ENCODE measurements at places on chromosomes 6 and 20. TPM values are rescaled to one million over a fixed set of nuclear protein-coding genes. Genes with fewer than 3 reads are reported as not detected.

- peak; percentile 46 for DNase-seq
Measured at GRCh38 chr6:37135835-37136694, 33.9 kb upstream of the PIM1 start.

GRCh38 chr6:165571721-165572132, 91.3 kb downstream of the PDE10A start:
- DNase-seq = no peak

- no peak for DNase-seq
Measured at GRCh38 chr6:14455427-14455826, 337.9 kb downstream of the CD83 start.

- DNase-seq = no peak
Measured at GRCh38 chr6:107801173-107801886, 22.8 kb downstream of the SCML4 start.

DNA sequence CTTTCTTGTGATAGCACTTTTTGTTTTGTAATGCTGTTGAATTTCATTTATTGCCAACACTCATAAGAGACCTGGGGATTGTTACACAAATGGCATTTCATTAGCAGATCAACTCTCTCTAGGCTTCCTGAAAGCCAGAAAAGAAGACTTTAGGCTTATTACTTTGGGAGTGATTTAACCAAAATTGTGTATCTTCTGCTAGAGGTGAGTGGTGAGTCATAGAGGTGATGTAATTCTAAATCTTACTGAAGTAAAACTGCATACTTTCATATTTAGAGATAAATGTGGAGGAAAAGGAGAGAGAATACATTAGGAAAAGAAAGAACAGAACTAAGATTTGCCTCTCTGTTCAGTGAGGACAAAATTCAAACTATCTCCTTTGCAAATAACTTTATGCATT, 304.7 kb upstream of the RGS17 start:
- no peak for DNase-seq

DNA sequence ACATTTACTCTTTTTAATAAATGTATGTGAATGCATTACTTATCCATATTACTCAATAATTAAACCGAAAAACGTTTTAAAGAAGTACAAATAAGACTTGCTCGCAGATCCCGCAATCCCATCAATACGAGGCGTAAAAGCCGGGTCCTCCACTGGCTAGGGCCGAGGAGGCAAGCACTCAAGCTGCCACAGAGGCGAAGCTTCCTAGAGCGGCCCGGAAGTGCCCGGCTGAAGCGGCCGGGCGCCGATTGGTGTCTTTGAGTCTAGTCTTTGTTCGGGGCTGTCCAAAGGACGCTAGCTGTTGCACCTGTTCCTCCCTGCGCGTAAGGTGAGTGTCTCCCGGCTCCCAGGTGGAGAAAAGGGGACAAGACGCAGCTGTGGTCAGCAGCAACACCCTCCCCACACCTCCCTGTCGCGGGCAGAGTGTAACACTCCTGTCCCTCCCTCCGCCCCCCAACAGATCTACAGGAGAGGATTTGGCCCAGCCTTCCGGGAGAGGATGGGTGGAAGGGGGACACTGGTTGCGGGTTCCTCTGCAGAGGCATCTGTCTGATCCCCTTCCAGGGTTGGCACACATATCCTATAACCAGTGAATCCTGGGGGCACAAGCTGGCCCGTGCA, at the start of gene ZSCAN16:
ZSCAN16 (plus strand) TSS at position 260 of the 621 bp plus-strand sequence. CDS start 835 bp downstream, outside the sequence.
- peak; percentile 71 for DNase-seq

DNA sequence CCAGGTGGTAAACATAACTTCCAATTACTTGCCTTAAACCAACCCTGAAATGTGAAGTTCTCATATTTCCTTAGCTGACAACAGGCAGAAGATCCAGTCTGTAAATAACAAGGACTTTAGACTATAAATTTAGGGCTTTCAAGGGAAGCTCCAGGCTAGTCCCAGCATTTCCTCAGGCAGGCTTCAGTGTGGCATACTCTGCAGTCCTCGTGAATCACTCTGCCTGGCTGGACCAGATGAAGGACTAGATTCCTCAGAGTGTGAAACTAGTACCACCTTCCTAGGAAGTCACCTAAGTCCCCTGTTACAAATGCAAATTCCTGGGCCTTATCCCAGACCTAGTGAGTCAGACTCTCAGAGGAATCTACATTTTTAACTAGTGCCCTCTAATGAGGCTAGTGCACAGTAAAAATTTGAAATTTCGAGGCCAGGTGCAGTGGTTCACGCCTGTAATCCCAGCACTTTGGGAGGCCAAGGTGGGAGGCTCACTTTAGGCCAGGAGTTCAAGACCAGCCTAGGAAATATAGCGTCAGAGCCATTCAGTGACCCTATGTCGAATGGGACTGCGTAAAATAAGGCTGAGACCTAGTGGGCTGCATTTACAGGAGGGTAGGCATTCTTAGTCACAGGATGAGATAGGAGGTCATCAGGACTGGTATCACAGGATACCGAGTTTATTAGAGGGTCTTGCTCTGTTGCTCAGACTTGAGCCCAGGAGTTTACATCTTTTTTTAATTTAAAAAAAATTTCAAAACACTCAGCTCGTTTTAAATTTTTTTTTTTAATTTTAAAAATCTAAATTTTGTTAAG, 279.6 kb upstream of the JARID2 start:
- DNase-seq = no peak

- no peak for DNase-seq
Measured at GRCh38 chr6:161003336-161003735, 11.8 kb downstream of the MAP3K4 start.

- no peak for DNase-seq
Measured at GRCh38 chr20:36181934-36182603, 27.5 kb downstream of the EPB41L1 start.

- no peak for DNase-seq
Measured at GRCh38 chr6:2942914-2943563, 28.3 kb downstream of the SERPINB6 start.

DNA sequence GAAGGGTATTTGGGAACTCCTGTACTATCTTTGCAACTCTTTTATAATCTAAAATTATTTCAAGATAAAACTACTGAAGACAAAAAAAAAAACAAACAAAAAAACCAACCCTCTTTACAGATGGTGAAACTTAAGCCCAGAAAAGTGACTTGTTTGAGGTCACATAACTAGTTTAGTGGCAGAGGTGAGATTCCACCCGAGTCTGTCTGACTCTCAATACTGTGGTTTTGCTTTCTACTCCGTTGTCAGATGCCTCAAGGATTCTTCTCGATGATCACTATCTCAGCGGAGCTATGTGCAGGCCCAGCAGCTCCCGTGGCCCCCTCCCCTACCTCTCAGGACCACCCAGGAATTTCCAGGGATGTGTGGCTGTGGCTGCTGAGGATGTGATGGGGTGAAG, 36.1 kb upstream of the KCNB1 start:
- no peak for DNase-seq

- no peak for DNase-seq
Measured at GRCh38 chr6:82033631-82034211, 213.8 kb downstream of the IBTK start.

DNA sequence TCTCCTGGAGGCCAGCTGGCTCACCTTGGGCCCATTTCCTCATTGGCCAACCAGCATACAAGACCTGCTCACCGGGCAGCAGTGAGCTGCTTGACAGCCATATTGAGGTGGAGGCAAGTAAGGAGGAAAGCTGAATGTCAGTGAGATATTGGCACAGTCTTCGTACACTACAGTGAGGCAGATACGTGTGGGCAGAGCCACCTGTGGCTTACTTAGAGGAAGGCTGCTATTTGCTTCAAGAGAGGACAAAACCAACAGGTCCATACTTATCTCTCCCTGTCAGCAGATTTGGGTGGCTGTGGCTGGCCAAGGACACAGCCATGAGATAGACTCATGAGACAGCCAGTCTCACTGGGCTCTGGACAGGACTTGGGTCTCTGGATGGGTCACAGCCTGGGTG, 15.1 kb upstream of the MCM3 start:
- DNase-seq = no peak

DNA sequence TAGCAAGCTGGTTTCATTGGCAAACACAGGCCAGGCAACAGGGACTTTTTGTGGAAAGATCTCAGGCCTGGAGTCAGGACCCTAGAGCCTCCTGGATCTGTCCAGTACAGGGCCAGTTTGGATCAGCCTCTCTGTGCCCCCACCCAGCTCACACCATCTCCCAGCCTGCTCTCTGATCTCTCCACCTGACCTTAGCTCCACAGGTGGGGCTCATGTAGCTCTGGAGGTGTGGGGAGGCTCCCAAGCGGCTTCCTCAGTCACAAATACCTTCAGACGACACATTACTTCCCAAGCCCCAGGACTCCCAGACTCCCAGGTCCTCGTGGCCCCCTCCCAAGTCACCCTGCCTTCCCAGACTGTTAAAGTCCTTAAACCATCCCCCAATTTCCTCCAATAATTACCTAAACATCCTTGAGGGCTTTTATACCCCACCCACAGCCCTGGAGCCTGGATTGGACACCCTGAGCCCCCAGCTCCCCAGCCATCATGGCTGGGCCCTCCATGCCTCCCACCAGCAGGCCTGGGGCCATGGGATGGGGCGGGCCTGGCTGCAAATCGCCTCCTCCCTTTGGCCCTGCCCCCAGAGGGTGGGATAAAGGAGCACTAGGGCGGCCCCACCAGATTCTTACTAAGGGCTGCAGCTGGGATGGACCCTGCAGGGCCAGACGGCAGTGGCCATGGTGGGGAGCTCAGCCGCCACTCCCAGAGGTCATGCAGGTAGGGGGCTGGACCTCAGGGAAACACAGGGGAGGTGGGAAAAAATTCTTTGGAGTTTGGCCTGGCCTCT, 15.9 kb upstream of the FANCE start:
- DNase-seq = no peak

DNA sequence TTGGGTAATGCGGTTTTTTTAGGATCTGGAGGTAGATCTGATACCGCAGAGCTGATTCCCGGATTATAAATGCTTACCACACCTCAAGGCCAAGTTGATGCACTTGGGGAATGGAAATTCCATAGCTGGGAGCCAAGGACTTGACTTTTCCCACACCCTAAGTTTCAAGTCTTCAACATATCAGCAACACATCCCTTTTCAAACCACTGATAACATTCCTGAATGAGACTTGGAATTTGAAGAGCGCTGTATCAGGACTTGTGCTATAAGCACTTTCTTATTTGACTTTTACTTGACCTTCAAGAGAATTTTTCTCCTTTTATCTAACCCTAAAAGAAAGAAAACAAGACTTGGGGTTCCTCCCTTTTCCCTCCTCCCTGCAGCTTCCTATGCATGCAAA, 90.6 kb upstream of the NAA20 start:
- no peak for DNase-seq

DNA sequence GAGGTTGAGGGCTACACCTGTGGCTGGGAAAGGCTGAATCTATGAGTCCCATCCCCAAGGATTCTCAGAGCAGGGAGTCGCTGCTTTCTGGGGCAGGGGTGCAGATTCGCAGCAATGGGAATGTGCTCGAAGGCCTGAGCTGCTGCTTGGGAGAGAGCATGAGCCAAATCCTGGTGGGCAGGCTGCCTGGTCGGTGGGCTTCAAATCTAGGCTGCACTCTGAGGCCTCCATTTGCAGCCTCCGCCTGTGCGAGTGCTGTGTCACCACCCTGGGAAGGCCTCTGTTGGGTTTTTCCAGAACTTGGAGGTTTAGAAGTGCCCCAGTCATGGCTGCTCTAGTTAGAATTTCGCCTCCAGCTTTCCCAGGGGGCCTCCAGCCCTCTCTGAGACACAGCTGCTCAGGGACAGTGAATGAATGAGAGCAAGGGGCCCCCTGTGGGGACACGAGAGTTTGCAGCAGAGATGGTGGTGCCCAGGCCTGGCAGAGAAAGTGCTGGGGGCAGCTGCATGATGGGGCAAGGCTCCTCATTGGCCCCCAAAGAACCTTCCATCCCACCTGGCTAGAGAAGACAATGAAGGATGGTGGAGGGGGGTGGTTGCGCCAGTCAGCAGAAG, 31.1 kb upstream of the RNF24 start:
- no peak for DNase-seq

DNA sequence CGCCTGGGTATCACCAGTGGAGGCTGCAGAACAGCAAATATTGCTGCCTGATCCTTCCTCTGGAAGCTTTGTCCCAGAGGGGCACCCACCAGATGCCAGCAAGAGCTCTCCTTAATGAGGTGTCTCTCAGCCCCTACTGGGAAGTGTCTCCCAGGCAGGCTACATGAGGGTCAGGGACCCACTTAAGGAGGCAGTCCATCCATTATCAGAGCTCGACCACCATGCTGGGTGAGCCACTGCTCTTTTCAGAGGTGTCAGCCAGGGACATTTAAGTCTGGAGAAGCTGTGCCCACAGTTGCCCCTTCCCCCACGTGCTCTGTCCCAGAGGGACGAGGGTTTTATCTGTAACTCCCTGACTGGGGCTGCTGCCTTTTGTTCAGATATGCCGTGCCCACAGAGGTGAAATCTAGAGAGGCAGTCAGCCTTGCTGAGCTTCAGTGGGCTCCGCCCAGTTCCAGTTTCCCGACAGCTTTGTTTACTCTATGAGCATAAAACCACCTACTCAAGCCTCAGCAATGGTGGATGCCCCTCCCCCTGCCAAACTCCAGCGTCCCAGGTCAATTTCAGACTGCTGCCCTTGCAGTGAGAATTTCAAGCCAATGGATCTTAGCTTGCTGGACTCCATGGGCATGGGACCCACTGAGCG, 25.9 kb upstream of the AIG1 start:
- no peak for DNase-seq

VWA7 gene
- not detected for total RNA-seq

BIRC7 gene
- not detected for total RNA-seq

POPDC3 gene
- 41.7 TPM for total RNA-seq

CDH4 gene
- not detected for total RNA-seq

PPP1R3G gene
- 0.19 TPM for total RNA-seq
